RPMI8226 (cell line): ENCODE measurements at places on chromosomes 6 and 20.

GRCh38 chr6:4801491-4802110 is 25.4 kb downstream of the CDYL start:
- DNase-seq = peak; percentile 81

GRCh38 chr6:34070315-34071135 is 75.4 kb downstream of the GRM4 start:
- no peak for DNase-seq

- no peak for DNase-seq
Observed at GRCh38 chr6:144630857-144631256, 345.7 kb downstream of the UTRN start.

GRCh38 chr6:111734068-111735061 is 128.7 kb upstream of the TRAF3IP2 start:
- DNase-seq = no peak

GRCh38 chr20:48242623-48243022 is 457.3 kb upstream of the SULF2 start:
- DNase-seq = no peak

DNA sequence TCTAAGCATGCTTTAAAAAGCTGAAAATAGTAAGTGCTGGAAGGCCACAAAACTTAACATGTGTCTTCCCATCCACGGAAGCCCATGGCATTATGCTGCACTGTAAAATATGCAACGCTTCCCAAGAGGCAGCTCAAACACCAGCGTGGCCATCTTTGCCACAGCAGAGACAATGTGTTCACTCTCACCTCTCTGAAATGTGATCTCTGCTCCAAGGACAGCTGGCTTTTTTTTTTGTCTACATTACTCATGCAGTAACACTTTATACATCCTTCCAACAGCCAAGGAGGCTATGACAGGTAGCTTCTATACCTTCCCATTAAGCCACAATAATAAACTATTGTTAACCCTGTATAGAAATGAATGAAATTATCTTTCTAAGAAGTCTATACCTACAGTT is 49.2 kb downstream of the BLOC1S5 start:
- DNase-seq = no peak

- DNase-seq = no peak
Observed at GRCh38 chr6:138580801-138581200, 81.5 kb upstream of the NHSL1 start.

DNA sequence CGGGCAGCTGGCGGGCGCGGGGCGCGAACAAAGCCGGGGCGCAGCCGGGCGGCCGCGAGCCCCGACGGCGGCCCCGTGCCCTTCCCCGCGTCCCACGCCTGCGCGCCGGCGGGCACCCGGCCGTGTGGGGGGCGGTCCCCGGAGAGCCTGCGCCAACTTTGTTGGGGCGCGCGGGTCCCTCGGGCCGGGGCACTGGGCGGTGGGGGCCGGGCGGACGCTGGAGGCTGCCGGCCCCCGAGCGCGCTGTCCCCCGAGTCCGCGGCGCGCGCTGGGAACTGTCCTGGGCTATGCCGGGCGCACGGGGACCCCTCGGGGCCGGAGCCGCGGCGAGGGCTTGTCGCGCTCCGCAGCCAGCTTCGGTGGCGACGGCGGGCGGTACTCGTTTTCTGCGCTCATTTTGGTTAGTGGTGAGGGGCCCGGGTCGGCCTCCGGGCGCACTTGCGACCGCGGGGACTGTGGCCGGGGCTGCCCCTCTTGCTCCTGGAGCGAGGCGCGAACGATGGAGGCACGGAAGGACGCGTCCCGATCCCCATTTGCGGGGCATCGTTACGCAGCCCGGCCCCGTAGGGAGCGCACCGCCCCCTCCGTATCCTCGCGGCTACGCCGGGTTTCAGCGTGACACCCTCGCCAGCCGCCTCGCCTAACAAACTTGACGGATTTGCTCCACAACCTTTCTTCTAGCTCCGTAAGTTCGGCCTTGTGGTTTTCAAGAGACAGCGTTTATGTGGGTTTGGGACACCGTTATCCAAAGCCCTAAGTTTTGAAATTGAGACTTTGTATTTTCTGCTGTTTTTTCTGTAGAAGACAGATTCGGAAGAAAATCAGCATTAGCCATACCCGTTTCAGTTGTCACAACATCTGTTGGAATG is 622 bp downstream of the SS18L1 start:
- peak; percentile 75 for DNase-seq

- DNase-seq = peak; percentile 63
Observed at GRCh38 chr6:72624557-72625160, 2.8 kb downstream of the KCNQ5 start.

- DNase-seq = no peak
Observed at GRCh38 chr6:31357886-31358285, 907 bp upstream of the HLA-B start.

GRCh38 chr6:130995783-130996447 is 67.1 kb downstream of the EPB41L2 start:
- no peak for DNase-seq

GRCh38 chr20:48047447-48047846 is 262.2 kb upstream of the SULF2 start:
- DNase-seq = no peak

DNA sequence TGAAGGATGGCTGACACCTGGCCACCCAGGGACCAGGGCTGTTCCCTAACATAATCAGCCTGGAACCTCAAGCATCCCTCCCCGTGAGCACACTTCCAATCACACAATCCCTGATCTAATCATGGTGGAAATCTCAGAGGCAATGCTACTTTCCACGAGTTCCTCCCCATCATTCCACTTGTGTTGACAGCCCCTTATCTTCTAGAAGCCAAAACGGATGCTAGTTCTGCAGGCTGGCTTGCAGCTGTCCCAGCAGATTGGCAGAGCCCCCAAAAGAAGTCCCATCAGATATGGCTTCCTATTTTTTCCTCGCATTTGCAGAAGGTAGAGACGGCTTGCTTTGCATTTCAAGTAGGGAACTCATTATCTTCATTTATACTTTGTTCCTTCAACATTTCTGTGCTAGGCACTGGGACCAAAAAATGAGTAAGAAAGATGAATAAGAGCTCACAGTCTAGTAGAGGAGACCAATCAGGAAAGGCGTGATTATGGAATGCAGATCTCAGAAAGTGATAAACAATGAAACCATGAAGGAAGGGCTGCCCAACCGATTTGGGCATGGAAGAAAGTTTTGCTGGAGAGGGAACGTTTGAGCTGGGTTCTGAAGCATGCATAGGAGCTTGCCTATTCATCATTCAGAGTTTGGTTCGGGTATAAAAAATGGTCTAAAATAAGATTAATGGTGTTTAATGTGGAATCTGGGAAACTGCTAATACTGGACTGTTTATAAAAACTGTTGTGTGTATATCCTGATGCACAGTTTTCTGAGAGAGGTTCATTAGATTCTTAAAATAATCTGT is 44.6 kb upstream of the TBC1D7 start:
- DNase-seq = no peak

GRCh38 chr6:50829898-50830444 is 11.3 kb downstream of the TFAP2B start:
- no peak for DNase-seq

- DNase-seq = no peak
Observed at GRCh38 chr6:159933077-159933476, 35.8 kb upstream of the IGF2R start.

GRCh38 chr20:50181344-50181743 is 9.3 kb upstream of the CEBPB start:
- no peak for DNase-seq

DNA sequence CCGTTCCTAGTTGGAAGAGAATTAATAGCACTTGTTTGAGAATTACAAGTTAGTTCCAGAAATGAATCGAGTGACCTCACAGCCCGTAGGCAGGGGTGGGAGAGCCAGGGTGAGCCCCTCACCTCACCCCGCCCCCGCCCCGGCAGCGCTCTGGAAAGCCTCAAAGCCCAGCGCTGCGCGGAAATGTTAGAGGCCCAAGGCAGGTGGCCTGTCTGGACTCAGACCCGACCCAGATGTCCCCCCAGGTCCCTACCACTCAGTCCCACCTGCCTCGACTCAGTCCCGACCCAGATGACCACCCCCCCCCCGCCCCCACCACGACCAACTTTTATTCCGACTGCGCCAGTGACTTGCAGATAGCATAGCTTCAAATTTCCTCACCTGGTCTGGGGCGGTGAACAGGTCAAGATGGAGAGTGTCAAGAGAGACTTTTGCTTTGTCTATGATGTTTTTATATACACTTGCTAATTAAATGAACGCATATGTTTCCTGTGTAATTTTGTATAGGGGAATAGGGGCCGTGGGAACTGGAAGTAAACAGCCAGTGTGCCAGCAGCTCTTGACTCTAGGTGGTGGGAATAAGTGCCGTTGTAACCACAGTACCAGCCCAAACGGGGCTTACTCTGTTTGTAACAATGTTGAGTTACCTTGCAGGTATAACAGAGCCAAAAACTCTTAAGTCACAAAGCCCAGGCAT is 1.2 kb upstream of the PXDC1 start:
- DNase-seq = no peak

- no peak for DNase-seq
Observed at GRCh38 chr6:108507316-108507715, 53.4 kb upstream of the FOXO3 start.

DNA sequence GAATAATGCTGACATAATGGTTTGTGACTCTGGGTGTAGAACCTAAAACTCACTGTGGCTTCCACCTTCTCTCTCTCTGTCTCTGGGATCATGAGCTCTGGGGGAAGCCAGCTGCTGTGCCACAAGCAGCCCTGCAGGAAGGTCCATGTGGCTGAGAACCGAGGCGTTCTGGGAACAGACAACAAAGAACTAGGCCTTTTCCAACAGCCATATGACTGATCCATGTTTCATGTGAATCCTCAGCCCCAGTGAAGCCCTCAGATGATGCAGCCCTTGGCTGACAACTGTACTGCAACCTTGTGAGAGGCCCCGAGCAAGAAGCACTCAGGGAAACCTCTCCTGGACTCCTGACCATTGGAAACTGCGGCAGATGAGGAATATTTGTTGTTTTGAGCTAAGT is 56.6 kb downstream of the HLA-G start:
- no peak for DNase-seq

- DNase-seq = peak; percentile 11
Observed at GRCh38 chr6:162151021-162151665, 576.4 kb downstream of the PRKN start.

- no peak for DNase-seq
Observed at GRCh38 chr6:92376691-92377090, 1042.7 kb downstream of the EPHA7 start.

DNA sequence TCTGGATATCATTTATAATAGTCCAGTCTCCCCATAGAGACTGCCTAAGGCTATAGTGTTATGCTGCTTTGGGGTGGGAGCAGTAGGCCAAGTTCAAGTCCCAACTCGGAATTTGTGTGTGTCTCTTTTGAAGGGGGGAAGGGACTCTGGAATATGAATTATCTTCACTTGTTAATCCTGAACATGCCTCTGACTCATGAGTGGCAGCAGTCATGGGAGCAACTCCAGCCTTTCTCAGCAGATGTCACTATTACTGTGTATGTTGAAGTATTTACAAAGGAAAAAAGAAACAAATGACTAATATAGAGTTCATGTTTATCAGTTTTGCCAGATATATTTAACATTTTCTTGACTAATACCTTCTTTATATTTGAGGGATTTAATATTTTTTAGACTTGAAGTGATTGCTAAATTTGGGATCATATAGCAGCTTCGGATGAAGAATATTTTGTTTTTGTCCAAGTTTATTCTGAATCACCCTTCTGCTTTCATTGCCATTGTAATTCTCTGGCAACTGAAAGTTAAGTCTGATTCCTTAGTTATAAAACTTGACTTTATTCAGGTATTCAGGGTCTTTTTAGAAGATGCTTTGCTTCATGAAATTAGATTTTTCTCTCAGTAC is 23.4 kb downstream of the FAM217A start:
- DNase-seq = peak; percentile 26

GRCh38 chr6:90497411-90497810 is 89.5 kb downstream of the MAP3K7 start:
- DNase-seq = no peak

DNA sequence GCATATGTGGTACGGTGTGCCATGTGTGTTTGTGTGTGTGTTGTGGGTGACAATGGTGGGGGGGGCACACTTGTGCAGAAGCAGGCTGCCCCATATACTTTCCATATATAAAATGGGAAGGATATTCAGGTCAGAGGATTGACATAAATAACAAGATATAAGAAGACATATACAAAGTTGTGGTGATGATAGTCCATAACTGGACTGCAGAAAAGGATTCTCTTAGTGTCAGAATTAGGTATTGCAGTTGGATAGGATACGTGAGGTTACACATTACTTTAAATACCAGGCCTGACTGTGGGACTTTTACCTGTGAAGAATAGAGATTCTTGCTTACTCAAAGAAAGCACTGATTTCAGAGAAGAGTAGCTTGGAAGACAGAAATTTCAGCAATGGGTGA is 1260.3 kb downstream of the EPHA7 start:
- DNase-seq = no peak

GRCh38 chr20:59743767-59744485 is 139.6 kb downstream of the PHACTR3 start:
- DNase-seq = peak; percentile 83

- DNase-seq = peak; percentile 51
Observed at GRCh38 chr6:37303891-37304503, 46.1 kb upstream of the TMEM217 start.

- no peak for DNase-seq
Observed at GRCh38 chr6:83597051-83597450, 84.7 kb downstream of the PRSS35 start.

- DNase-seq = no peak
Observed at GRCh38 chr20:2795451-2795850, 5.0 kb downstream of the CPXM1 start.

DNA sequence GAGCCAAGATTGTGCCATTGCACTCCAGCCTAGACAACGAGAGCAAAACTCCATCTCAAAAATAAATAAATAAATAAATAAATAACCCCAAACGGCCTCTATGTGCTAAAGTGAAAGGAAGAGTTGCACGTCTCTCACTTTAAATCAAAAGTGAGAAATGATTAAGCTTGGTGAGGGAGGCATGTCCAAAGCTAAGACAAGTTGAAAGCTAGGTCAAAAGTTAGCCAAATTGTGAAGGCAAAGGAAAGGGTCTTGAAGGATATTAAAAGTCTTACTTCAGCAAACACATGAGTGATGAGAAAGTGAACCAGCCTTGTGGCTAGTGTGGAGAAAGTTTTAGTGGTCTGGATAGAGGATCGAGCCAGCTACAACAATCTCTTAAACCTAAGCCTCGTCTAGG is 14.3 kb downstream of the ZBP1 start:
- DNase-seq = no peak

- DNase-seq = no peak
Observed at GRCh38 chr6:155377061-155377460, 62.8 kb upstream of the TFB1M start.
